ENCODE measurements at places on chromosomes 4 and X. TPM values are rescaled to one million over a fixed set of nuclear protein-coding genes. Genes with fewer than 3 reads are reported as not detected.

GRCh38 chr4:88937081-88937480 lies 119.9 kb downstream of the FAM13A start:
- no peaks in the 10 kb centered on the region for H3K27me3 ChIP-seq
- DNase-seq = no peak
- H3K4me3 ChIP-seq = no peak overlapping the region
- no peak overlapping the region for H3K27ac ChIP-seq
- H3K36me3 ChIP-seq = 0 out of 2 replicates have a peak, but pooled peaks cover 4% of the 10 kb centered on the region

- DNase-seq = peak; percentile 83
- H3K4me1 ChIP-seq = peaks cover 5% of the 10 kb centered on the region
- peak overlapping the region; percentile 46 for H3K4me3 ChIP-seq
- H3K27me3 ChIP-seq = no peaks in the 10 kb centered on the region
- H3K27ac ChIP-seq = peak overlapping the region; percentile 87
Measured at GRCh38 chrX:40539214-40540142, 41.3 kb upstream of the ATP6AP2 start.

DNA sequence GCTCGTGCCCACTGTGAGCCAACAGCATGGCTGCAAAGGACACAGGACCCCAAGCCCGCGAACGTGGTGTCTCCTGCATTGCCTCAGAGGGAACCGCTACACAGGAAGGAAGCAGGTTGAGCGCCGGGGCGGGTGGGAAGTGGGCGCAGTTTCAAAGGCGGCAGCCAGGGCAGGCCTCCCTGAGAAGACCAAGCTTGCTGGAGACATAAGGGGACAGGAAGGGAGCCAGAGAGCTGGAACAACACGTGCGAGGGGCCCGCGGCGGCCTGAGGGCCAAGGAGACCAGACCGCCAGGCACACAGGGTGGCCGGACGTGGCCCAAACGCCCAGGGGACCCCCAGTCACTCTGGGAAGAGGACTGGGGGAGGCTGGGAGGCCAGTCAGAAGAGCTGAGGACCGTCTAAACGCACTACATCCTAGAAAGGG lies 32.0 kb downstream of the CTBP1 start:
- H3K27me3 ChIP-seq = no peaks in the 10 kb centered on the region
- peaks cover 49% of the 10 kb centered on the region for H3K36me3 ChIP-seq
- no peak overlapping the region for H3K4me3 ChIP-seq
- H3K4me1 ChIP-seq = no peaks in the 10 kb centered on the region
- no peak for DNase-seq

- no peak overlapping the region for H3K4me3 ChIP-seq
- H3K27ac ChIP-seq = no peak overlapping the region
Measured at GRCh38 chr4:7941965-7942496, 2.4 kb upstream of the AFAP1 start.

The PABPC1L2A gene
- not detected for total RNA-seq

The GAGE12F gene
- not detected for total RNA-seq

The FOXO4 gene
- 11.0 TPM for total RNA-seq

The CITED1 gene
- total RNA-seq = 8.1 TPM

Measured in SJCRH30 (cell line).